Pancreas (tissue), 10 donors: ENCODE measurements at places on chromosomes 13 and 19. TPM values are rescaled to one million over a fixed set of nuclear protein-coding genes. Genes with fewer than 3 reads are reported as not detected.

DNA sequence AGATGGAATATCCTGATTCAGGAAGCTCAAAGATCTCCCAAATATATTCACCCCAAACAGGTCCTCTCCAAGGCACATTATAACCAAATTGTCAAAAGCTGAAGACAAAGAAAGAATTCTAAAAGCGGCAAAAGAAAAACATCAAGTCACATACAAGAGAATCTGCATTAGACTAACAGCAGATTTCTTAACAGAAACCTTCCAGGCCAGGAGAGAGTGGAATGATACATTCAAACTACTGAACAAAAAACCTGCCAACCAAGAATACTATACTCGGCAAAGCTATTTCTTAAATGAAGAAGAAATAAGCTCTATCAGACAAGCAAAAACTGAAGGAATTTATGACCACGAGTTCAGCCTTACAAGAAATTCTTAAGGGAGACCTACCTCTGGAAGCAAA lies 120.6 kb upstream of the WASF3 start:
- no peak for DNase-seq

DNA sequence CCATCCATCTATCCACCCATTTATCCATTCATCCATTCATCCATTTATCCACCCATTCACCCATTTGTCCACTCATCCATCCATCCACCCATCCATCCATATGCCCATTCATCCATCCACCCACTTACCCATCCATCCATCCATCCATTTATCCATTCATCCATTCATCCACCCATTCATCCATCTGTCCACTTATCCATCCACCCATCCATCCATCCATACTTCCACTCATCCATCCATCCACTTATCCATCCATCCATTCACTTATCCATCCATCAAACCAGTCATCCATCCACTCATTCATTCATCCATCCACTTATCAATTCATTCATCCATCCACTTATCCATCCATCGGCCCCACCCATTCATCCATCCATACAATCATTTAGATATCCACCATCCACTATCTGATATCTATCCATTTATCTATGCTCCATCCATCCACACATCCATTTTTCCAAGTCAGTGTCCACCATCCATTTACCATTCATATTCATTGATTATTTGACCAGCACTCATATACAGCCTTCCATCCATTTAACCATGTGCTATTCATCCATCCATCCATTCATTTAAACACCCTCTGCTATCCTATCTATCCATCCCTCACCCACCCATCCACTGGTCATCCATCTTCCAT lies 2.8 kb downstream of the TMEM221 start:
- no peak for DNase-seq

- DNase-seq, result no peak
Measured at GRCh38 chr13:93794197-93794885, 567.7 kb downstream of the GPC6 start.

- DNase-seq, result no peak
Measured at GRCh38 chr19:3243819-3244700, 19.6 kb downstream of the CELF5 start.

DNA sequence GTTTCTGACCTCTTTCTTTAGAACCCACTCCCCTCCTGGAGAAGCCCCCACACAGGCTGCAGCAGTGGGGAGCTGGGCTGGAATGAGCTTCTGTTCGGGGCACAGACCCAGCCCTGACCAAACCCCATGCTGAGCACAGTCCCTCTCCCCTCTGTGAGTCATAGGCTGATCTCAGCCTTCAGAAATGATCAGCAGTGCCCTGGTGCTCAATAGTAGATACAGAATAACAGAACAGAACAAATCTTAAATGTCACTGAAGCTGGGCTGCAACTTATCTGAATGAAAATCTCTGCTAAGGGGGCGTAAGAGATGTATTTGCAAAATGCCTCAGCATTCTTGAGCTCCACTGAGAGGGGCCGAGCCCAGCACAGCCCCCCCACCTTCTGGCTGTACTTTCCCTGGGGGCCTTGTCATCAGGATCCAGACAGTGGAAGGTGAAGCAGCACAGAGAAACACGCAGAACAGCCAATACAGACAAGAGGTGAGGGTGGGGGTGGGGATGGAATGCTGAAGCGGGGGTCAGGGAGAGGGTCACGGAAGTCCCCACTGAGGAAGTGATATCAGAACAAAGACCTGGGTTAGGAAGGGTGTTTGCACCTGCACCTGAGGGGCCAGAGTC lies 9.9 kb downstream of the ZNF665 start:
- DNase-seq, result no peak

DNA sequence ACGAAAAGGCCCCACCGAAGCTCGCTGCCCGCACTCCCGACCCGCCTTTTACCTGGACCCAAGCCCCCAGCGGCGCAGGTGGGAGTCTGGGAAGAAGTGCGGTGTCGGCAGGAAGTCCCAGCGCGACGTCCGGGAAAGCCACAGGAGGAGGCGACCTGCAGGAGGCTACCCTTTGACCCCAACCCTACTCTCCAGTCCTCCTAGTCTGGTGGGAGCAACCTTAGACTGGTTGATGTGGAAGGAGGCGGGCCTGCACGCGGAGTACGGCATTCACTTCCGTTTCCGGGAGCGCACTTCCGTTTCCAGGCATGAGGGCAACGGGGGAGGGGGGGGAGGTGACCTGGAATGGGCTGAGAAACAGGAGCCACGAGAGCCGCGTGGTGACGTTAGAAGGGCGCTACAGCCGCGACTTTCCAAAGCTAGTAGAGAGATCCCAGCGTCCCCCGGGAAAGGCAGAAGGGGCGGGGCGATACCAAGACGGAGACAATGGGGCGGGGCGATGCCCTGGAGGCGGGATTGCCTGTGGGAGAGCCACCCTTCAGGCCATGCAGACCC lies 28.5 kb downstream of the ZNF266 start:
- DNase-seq, result peak; percentile 67

DNA sequence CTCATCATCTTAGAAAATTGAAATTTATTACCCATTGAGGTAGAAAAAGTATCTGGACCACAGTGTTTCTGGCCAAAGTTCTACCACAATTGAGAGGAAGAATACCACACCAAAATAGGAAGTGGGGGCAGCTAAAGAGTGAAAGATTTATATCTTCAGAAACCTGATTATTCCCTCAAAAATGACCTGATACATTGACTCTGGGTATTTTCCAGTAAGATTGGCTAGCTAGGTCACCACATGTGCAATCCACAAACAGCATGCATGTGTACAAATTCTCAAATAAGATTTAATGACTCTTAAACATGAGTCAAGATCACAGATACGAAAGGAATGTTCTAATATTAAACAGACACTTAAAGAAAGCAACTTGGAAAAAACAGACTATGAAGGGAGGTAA lies 1516.2 kb upstream of the PCDH20 start:
- no peak for DNase-seq

GRCh38 chr13:29255567-29255966 lies 339.9 kb downstream of the SLC7A1 start:
- no peak for DNase-seq

ZNF541 gene
- total RNA-seq, result 0.06 TPM

DNA sequence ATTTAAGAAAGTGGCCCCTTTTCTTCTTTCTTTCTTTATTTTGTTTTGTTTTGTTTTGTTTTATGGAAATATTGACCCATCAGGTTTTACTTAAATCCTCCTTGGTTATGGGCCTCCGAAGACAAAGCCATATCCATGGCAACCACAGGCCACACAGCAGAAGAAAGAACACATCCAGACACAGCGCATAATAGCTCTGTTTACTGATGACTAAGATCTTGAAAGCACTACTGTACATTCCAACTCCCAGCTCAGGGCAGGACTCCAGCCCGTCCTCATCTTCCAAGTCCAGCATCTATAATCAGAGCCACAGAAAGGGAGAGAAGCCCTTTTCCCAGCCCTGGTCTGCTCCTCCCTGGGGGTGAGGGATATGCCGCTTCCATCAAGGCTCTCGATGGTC lies 84.3 kb downstream of the NUFIP1 start:
- DNase-seq, result no peak

DNA sequence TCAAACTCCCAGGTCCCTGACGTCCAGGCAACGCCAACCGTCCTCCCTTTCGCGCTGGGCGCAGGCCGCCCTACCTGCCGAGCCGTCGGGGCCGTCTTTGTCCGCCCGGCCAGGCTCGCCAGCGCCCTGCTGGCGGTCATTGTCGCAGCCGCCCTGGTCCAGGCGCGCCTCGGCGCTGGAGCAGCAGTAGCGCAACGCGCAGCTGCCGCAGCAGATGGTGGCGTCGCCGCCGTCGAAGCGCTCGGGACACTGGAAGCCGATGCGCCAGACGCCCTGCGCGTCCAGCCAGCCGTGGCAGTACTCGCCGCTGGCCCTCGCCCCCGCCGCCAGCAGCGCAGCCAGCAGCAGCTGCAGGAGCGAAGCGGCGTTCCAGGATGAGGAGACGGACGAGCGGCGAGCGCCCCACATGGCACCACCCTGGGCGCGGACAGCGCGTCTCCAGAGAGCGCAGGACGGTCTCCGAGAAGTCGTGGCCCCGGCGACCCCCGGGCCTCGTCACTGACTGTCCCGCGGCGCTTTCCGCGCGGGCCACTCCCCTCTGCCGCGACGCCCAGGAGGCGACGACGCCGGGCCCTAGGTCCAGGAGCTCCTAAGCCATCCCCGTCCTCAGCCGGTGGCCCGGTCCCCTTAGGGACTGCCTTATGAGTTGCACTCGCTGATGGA lies 1.1 kb downstream of the SHISA2 start:
- peak; percentile 15 for DNase-seq

DNA sequence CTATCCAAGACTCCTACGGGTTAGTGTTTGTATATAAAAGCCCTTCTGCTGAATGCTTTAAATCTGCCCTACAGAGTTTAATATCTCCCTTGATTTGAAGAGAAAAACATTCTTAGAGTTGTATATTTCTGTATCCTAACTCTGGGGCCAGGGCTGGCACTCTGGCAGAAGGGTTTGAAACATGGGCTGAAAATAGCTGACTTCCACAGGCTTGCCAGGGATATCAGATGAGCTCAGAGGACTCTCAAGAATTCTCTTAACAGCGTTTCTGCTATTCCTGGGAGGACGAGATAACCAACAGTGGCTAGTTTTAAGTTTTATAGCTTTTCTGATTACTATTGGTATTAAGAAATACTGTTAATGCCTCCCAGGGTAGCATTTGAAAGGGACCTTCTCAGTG lies 127.5 kb downstream of the LIG4 start:
- no peak for DNase-seq

DNA sequence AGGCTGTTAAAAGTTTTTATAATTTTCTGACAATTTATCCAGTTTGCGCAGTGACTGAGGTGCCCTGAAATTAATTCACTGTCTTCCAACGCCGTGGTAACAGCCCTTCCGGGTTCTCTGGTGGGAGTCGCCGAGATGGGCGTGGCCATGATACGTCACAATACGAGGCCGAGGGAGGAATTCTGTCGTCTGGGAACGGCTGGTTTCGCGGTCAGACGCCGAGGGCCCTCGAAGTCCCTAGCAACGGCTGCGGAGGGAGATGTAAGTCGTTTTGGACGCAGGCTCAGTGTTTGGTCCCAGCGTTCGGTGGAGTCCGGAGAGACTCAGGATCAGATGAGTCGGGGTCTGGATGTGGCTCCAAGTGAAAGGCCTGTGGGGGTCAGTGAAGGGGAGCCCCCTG lies 21.7 kb downstream of the ZNF613 start:
- DNase-seq, result peak; percentile 30

OXGR1 gene
- 0.35 TPM for total RNA-seq

DNA sequence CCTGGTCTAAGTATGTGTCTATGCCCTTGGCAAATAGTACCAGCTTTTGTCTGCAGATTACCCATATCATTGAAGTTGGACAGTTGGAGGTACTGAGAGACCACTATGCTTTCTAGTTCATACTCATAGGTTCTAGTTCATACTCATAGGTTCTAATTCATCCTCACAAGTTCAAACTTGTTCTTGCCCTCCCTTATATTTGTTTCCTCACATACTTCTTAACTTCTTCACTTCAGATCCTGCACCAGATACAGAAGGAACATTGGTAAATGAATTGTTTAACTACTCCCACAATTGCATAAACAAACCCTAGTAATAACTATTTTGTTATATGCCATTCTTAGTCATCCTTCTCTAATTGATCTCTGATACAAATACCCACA lies 172.2 kb downstream of the SLITRK1 start:
- DNase-seq, result no peak

DNA sequence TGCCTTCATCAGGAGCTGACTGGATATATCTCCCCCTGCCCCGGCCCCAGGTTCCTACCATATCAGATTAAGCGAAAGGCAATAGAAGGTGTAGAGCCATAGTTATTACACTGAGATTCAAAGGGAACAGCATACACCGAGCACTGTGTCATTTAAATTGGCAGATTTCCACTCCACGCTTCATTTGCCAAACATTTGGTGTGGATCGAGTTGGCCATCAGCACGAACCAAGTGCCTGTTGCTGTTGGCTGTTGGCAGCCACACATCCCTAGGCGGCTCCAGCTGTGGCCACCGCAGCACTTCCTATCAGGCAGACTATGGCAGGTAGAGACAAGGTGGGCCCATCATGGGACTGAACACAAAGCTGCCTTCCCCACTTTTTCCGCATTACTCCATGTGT lies 115.8 kb downstream of the CCNA1 start:
- no peak for DNase-seq
